Fibroblast of the aortic adventitia (primary cell): ENCODE measurements at places on chromosomes 16 and 17. TPM values are rescaled to one million over a fixed set of nuclear protein-coding genes. Genes with fewer than 3 reads are reported as not detected.

The KCNG4 gene
- not detected in 2 replicates for total RNA-seq

The GPR142 gene
- total RNA-seq = not detected in 2 replicates

The NTN3 gene
- 0.45 and 2.8 TPM in 2 replicates for total RNA-seq

The ZG16B gene
- total RNA-seq = 0.27 and 1.4 TPM in 2 replicates

The SCNN1B gene
- total RNA-seq = not detected in 2 replicates
